Activated T-cell treated with anti-CD3 and anti-CD28 coated beads, Interleukin-2, amount 50 U/mL, for 72 hours (primary cell): ENCODE measurements at places on chromosomes 3 and 15. TPM values are rescaled to one million over a fixed set of nuclear protein-coding genes. Genes with fewer than 3 reads are reported as not detected.

GRCh38 chr3:121914081-121914998 lies 20.1 kb downstream of the SLC15A2 start:
- no peak for DNase-seq

- no peak for DNase-seq
Measured at GRCh38 chr3:80355144-80355543, 587.3 kb upstream of the ROBO1 start.

DNA sequence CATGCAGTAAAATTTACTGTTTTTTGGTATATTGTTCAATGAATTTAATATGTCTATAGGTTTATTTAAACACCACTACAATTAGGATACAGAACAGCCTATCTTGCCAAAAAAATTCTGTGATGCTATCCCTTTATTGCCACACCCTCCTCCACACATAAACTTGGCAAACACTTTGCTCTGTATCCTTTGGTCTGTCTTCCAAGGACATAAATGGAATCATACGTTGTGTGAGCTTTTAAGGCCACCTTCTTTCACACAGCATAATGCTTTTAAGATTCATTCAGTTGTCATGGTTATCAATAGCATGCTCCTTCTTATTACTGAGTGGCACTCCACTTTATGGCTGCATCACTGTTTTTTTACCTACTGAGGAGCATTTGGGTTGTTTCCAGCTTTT lies 71.5 kb downstream of the CERS3 start:
- DNase-seq: no peak

DNA sequence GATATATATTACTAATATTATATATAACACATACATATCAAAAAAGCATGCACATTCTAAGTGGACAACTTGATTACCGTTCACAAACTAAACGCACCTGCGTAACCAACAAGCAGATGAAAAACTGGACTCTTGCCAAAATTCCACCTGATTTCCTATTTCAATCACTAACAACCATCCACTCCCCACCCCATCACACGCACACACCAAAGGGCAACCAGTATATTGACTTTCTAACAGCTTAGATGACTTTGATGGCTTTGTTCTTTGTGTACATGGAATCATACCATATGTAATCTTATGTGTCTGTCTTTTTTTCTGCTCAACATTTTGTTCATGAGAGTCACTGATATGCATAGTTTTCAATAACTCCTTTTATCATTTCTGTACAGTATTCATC lies 496.8 kb upstream of the ARRDC4 start:
- DNase-seq: no peak

DNA sequence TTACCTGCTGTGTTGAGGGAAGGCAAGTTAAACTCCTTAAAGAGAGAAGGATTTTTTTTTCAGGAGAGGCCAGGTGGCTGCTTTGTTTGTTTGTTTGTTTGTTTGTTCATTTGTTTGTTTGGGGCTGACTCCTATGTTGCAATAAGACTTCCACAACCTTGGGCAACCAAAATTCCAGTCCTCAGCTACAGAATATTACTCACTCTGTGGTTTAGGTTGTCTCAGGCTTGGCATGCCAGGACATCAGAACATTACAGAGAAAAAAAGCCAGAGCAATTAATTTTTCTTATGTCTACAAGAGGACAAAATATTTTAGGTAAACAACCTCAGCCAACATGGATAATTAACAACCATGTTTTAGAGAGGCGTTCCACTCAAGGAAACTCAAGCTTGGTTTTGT lies 156.7 kb upstream of the ATP11B start:
- no peak for DNase-seq

DNA sequence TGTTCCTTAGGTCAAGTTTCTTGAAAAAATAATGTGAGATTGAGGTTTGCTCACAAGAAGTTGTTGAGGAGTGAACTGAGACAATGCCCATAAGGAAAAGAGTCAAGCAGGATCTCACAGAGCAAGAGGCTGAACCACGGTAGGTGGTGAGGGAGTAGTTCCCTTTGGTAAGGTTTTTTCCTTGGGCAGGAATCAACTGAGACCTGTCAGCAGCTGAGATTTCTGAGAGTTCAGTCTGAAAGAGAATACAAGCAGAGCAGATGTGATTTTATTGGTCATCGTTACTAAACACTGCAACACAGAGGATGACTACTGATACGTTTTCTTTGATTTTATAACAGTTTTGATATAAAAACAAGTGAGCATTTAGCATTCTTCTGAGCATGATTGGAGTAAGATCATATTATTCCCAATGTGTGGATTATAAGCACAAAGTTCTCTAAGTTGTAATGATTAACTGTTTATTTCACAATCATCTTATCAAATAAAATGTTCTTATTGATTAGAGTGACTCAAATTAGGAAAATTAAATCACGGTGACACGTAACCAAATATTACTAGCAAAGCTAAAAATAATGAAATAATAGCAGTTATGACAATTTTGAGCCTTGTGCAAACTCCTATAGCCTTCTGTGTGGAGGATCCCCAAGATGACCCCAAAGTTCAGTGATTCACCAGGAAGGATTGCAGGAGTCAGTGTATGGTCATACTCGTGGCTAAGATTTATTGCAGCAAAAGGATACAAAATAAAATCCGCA lies 346.2 kb upstream of the ZNF717 start:
- no peak for DNase-seq

GRCh38 chr3:178485756-178486155 lies 50.5 kb upstream of the KCNMB2 start:
- no peak for DNase-seq

GRCh38 chr15:63708126-63708772 lies 111.1 kb downstream of the FBXL22 start:
- DNase-seq: no peak

TP53BP1 gene
- total RNA-seq: 33.2 TPM

ANKRD34C gene
- total RNA-seq: not detected

- DNase-seq: no peak
Measured at GRCh38 chr3:143699424-143699823, 148.8 kb downstream of the SLC9A9 start.

RLBP1 gene
- total RNA-seq: not detected

CCDC13 gene
- total RNA-seq: 0.70 TPM

GRCh38 chr3:158102242-158103080 lies 3.8 kb downstream of the SHOX2 start:
- DNase-seq: no peak

DNA sequence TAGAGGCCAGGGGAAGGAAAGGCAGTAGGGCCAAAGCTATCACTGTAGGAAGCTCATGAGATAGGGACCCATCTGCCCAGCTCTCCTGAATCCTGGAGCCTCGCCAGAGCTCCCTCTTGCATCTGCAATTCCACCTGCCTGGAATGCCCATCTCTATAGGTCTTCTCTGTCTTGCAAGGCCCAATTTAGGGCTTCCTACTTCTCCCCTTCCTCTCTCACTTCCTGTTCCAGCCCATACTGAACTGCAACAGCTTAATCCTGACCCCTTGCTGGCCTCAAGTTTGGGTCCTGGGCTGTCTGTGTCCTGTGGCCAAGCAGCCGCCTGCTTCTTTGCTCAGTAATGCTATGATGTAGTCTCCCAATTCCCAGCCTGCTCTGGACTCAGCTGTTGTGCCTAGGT lies 3.6 kb upstream of the PTPN23 start:
- no peak for DNase-seq

MST1R gene
- 2.4 TPM for total RNA-seq

ECE2 gene
- total RNA-seq: not detected

ARHGEF3 gene
- total RNA-seq: 21.1 TPM

DNA sequence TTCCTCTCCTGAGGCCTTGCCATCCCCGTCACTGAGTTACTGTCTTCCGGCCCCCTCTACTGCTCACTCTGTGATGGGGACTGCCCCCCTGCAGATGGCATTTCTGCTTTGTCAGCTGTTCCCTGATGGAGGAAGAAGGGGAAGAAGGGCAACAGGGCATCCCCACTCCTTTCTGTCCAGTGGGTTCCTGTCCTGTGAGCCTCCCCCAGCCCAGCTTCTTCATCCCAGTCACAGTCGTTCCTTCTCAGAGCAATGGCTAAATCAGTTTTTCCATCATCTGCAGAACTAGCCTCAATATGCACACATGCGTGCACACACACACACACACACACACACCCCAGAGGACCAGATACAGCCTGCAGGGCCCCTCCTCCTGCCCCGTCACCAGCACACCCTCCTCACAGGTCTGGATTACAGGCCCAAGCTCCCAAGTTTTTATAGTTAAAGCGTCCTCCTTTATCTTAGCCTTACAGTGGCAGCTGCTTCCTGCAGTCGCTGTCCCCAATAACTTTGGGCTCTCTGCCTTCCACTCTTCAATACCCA lies 21.4 kb downstream of the ALDH1L1 start:
- DNase-seq: no peak

KLHDC8B gene
- 5.4 TPM for total RNA-seq

ZIC4 gene
- not detected for total RNA-seq

GRCh38 chr3:16480861-16481545 lies 32.5 kb downstream of the RFTN1 start:
- DNase-seq: no peak
